CD4-positive, alpha-beta T cell treated with Interleukin-4 for 4 hours (primary cell): ENCODE measurements at places on chromosomes 1 and 21.
A peak's percentile ranks its signal among the peaks of the same experiment; 100 is the strongest.

DNA sequence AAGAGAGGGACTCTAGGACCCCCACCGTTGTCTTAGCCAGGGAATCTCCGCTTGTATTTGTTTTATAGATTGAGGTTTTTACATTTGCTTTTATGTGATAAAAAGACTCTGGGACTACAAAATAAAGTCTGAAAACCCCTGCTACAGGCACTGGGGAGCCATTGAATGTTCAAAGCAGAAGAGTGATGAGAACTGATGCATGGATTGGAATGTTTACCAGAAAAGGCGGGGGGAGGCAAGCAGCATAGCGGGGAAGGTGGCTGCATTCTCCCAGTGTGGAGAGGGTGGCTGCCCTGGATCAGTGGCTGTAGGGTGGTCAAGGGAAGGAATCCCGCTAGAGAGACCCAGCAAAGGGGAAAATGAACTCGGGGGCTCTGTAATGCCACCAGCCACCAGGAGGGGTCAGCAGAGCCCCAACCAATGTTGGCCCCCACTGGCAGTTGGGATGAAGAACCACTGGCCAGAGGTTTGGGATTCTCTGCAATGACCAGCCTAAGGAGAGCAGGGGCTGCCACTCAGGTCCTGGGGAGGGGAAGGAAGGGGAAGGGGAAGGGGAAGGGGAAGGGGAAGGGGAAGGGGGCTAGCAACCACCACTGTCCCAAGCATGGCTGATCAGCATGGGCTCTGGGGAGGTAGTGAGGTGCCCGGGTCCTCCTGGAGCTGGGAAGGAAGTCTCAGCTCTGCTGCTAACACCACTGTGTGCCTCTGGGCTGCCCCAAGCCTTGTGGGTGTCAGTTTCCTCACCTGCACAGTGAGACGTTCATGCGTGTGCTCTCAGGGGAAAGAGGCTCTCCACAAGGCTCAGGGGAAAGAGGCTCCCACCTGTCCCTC is 19.2 kb upstream of the PEF1 start:
- peak; percentile 48 for DNase-seq

GRCh38 chr21:36080386-36080785 is 10.6 kb downstream of the CBR1 start:
- no peak for DNase-seq

DNA sequence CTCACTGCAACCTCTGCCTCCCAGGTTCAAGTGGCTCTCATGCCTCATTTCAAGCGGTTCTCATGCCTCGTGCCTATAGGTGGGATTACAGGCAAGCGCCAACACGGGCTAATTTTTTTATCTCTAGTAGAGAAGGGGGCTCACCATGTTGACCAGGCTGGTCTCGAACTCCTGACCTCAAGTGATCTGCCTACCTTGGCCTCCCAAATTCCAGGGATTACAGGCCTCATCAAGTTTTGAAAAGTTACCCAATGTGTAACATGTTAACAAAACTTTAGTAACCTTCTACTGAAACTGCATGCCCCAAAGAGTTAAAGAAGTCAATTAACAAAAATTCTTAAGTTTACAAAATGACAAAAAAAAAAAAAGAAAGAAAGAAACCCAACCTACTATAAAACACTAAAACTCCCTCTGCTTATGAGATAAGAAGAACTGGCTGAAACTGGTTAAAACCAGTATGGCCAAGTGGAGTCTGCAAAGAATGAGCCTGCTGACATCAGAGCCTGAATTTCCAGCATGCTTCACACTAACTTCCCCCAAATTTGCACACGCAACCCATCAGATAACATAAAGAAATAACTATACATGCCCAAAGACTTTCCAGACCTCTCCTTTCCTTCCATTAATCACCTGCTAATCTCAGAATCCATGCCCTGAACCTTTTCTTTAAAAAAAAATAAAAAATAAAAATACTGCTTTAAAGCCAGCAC is 25.5 kb upstream of the PSMG1 start:
- no peak for DNase-seq

GRCh38 chr1:187871177-187871845 is 1042.6 kb downstream of the PLA2G4A start:
- no peak for DNase-seq

- no peak for DNase-seq
These were observed 149.1 kb downstream of the GREM2 start for GRCh38 chr1:240462766-240463395.

DNA sequence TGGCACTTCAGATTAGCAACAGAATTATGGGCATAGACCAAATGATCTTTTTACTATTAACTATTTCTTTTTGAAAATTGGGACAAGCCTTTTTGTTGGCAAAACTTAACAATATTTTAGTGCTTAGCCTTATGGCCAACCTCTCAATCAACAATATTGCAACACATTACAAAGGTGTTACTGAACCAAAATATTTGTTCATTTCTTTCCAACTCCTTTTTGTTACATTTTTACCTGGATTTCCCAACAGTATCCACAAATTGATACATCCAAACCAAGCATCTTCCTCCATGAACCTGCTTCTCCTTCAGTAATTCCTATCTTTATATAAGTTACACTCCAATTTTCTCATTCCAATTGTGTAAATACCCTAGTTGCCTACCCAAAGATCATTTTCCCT is 1.5 kb upstream of the AMPD1 start:
- no peak for DNase-seq

GRCh38 chr1:183954496-183954895 is 83.0 kb downstream of the COLGALT2 start:
- DNase-seq: no peak

GRCh38 chr1:62621907-62622306 is 24.6 kb downstream of the ANGPTL3 start:
- no peak for DNase-seq

GRCh38 chr1:234400773-234401172 is 27.5 kb downstream of the COA6 start:
- DNase-seq: peak; percentile 55

DNA sequence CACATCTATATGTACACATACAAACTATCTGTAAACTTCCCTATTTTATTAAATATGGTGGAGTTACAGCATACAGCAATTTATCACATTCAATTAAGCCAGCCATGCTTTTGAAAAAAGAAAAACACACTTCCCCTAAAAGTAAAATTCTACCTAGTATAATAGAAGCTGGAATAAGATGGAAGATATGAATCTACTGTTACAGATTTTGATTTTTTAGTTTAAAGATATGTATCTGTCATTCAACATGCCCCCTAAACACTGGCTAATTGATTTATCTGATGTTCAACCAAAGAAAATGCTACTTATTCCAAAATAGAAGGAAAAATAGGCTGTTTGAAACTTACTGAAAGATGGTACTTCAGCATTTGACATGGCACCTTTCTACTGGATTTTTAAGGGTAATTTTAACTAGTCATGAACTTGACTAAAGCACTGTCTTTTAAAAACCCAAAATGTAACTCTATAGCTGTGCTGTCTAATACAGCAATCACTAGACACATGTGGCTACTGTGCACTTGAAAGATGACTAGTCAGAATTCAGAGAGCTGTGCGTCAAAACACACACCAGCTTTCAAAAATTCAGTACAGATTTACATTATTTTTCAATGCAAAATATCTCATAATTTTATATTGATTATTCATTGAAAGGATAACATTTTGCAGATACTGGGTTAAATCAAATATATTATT is 25.0 kb downstream of the NRIP1 start:
- no peak for DNase-seq

DNA sequence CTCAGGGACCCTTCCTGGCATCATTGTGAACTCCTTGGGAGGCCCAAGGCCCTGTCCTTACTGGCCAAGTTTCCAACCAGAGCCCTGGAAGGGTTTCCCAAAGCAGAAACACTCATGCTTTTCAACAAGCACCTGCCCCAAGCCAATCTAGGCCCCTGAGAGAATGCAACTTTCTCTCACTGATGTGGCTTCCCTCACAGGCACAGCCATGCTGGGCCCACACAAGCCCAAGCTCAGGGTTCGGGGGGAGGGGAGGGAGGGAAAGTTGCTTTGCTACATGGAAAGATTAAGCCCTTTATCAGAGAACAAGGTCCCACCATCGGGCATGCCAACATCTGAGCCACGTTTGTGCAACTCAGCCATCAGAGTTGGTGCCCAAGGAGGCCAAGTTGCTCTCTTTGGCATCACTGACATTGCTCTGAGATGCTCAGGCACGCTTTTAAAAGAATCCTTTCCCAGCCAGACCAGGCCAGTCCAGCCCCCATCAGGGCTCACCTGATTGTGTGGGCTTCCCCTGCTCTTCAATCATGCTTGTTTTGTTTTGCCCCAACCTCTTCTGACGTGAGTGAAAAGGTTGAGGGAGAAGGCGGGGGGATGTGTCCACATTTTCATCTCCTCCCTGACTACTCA is 43.5 kb downstream of the RIMS3 start:
- no peak for DNase-seq

DNA sequence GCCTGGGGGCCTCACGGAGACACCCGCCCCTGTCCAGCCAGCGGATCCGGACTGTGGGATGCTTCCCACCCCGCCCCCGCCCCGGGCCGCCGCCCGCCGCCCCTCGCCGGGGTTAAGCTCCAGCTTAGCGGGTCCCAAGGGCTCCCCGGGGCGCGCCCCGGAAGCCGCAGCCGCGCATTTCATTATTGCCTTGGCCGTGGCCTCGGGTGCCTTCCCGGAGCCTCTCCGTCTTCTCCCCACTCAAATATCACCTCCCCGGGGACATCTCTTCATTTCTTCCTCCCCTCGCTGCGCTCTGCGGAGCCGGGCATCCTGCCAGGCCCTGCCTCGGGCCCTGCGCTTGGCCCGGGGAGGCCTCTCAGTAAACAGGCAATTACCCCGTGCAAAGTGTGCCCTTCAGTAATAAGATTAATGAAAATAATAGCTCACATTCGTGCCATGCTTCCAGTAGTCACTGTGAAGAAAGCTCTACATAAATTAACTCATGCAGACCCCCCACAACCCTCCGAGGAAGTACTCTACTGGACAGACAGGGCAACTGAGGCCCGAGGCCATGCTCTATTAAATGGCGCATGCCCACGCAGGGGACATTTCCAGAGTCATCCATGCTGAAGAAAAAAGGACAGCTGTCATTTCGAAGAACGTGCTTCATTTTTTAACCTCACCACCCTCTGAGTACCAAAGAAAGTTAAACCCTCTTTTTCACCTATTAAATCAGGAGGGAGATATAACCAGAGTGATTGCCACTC is 49.9 kb upstream of the LAPTM5 start:
- DNase-seq: no peak

GRCh38 chr1:6351480-6352137 is 42.0 kb downstream of the ACOT7 start:
- DNase-seq: no peak

GRCh38 chr1:32263744-32264143 is 12.7 kb downstream of the LCK start:
- no peak for DNase-seq

DNA sequence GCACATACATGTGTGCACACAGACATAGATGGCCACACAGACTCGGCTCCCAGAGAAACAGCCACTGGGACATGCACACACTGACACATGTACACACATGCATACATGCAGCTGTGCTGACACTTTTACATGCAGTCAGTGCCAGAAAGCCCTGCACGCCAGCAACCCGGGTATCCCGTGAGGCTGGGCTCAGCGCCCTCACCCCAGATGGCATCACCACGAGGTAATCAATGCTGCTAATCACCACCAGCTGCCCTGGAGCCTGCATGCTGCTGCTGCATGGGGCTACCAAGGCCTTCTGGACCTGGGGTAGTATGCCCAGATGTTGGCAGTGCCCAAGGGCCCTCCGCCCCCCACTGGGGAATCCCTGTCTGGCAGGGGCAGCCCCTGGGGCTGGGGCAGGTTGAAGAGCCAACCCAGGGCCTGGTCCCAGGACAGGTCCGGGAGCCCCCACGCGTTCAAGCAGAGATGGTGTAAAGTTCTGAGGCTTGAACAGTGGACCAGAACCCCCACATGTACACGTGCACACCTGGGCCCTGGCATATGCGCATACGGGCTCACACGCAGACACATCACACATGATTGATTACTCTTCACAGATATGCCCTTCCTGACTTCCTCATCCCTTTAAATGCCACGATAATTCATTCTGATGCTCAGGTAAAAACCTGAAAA is 2.7 kb upstream of the COL16A1 start:
- DNase-seq: no peak

DNA sequence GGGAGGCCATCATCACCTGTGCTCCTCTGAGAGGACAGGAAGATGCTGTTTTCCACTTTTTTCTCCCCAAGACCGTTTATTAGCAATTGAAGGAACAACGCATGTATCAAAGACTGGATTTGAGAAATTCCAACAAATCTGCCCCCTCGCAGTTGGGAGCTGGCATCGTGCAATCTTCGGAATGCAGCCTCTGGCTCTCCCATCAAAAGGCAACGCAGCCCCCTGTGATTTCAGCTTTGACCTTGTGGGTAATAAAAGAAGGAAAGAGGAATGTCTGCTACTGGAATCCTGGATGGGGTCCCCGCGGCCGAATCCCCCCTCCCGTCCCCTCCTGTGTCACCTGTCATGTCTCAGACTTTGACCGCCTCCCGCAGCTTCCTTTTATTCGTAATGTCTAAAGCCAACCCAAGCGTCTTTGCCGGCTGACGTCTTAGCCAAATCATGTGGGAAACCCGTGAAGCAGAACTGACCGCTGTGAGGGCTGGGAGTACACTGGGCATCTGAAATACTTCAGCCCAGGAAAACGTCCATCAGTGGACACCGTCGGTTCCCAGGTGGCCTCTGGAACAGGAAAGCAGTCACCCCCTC is 101.5 kb downstream of the WDR4 start:
- no peak for DNase-seq

GRCh38 chr1:41380979-41381691 is 19.9 kb downstream of the FOXO6 start:
- no peak for DNase-seq

GRCh38 chr1:204141131-204141530 is 10.7 kb downstream of the ETNK2 start:
- DNase-seq: no peak

GRCh38 chr1:169090900-169091311 is 15.6 kb upstream of the ATP1B1 start:
- DNase-seq: no peak

- no peak for DNase-seq
These were observed 97.4 kb downstream of the SYF2 start for GRCh38 chr1:25134801-25135461.
